ENCODE measurements at places on chromosomes 6 and 20.

GRCh38 chr20:16378712-16379370 lies 194.4 kb downstream of the KIF16B start:
- DNase-seq: no peak

DNA sequence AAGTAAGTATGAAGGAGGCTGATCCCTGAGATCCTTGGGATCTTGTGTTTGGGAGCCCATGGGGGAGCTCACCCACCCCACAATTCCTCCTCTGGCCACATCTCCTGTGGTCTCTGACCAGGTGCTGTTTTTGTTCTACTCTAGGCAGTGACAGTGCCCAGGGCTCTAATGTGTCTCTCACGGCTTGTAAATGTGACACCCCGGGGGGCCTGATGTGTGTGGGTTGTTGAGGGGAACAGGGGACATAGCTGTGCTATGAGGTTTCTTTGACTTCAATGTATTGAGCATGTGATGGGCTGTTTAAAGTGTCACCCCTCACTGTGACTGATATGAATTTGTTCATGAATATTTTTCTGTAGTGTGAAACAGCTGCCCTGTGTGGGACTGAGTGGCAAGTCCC lies 2.8 kb downstream of the HLA-G start:
- DNase-seq: no peak

DNA sequence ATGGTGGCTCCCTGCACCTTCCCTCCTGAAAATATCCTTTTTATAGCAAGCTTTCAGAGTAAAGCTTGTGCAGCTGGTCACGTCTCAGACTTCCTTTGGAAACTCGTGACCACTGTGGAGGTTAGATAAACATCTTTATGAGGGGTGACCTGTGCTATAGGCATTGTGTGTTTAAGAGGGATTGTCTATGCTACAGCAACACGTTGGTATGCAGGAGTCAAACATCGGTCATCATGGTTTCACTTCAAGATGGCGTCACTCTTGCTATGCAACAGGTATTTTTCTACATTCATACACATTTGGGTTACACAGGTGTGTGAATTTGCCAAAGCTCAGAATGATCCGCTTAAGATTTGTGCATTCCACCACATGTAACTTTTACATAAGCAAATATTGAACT lies 14.6 kb upstream of the BLCAP start:
- DNase-seq: no peak

DNA sequence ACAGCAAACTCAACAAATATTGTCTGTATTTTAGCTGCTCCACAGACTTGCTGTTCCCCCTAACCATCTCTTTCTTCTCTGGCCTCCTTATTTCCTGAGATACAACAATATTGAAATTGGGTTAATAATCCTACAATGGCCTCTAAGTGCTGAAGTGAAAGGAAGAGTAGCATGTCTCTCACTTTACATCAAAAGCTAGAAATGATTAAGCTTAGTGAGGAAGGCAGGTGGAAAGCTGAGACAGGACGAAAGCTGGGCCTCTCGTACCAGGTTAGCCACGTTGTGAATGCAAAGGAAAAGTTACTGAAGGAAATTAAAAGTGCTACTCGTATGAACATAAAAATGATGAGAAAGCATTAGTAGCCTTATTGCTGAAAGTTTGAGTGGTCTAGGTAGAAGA lies 63.8 kb downstream of the ELOVL5 start:
- DNase-seq: no peak

DNA sequence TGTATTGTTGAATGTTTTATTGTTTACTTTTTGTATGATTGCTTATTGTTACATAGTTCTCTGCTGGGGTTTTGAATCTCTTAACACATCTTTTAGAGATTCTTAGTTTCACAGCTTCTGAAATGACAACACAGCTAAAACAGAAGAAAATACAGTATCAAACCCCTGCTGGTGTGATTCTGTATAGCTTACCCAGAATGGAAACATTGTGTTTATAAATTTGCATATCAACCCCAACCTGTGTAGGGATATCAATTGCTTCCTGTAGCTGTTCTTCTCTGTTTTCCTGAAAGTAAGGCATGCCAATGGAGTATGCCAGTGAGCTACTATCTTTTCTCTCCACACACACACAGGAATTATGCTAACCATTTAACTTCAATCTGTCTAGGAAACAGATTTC lies 64.3 kb upstream of the ID4 start:
- no peak for DNase-seq

- no peak for DNase-seq
Measured at GRCh38 chr6:162262466-162263196, 464.9 kb downstream of the PRKN start.

DNA sequence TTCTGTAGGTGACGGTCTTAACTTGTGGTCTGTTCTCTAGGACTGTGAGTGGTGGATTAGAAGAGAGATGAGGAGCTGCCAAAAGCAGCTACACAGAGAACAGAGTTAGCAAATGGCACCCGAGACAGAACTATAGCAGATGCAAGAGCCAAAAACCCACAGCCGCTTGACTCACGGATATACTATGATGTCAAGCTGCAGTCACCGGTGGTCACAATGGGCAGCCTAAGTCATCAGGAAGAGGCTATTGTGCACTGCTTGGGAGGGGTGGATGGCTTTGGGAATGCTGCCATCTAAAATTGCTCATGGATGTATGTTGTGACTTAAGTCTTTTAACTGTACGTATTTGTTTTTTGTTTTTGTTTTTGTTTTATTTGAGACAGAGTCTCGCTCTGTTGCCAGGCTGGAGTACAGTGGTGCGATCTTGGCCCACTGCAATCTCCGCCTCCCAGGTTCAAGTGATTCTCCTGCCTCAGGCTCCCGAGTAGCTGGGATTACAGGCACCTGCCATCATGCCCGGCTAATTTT lies at the start of gene GTSF1L:
Gene GTSF1L, minus strand, starts transcription at position 192 of the 528 bp plus-strand sequence. CDS start 308 bp downstream, outside the sequence.
- DNase-seq: no peak

GRCh38 chr6:166662690-166663089 lies 35.6 kb upstream of the RPS6KA2 start:
- DNase-seq: no peak

GRCh38 chr6:36515844-36516243 lies 31.4 kb downstream of the STK38 start:
- no peak for DNase-seq

DNA sequence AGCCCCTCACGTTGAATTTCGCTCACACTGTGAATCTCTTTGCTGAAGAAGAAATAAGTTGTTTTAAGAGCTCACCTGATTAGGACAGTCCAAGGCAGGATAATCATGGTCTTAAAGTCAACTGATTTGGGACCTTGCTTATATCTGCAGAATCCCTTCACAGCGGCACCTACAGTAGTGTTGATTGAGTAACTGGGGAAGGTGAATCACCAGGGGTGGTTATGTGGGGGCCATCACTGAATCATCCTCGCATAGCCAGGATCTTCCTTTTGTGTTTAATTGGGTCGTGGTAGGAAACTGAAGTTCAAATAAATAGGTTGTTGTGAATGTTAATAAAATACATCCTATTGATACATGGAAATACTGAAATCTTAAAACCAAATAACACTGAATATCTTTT lies 20.2 kb upstream of the MICA start:
- DNase-seq: no peak

GRCh38 chr6:99378636-99379035 lies 15.4 kb downstream of the COQ3 start:
- no peak for DNase-seq

DNA sequence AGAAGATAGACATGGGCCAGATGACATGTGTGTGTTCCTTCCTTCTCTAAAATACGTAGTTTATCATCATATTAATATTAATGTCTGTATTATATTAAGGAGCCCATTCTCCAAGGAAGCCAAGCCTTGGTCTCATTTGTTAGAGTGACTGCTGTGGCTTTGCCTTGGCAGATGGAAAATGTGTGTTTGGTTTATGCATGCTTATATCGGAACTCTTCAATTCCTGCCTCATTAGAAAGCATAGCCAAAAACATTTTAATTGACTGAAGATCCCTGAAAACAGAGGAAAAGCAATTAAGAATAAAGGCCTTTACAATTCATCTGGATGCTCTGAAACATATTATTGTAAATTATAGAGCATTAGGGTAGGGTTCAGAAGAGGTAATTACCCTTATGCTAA lies 106.4 kb downstream of the COL9A1 start:
- DNase-seq: no peak

DNA sequence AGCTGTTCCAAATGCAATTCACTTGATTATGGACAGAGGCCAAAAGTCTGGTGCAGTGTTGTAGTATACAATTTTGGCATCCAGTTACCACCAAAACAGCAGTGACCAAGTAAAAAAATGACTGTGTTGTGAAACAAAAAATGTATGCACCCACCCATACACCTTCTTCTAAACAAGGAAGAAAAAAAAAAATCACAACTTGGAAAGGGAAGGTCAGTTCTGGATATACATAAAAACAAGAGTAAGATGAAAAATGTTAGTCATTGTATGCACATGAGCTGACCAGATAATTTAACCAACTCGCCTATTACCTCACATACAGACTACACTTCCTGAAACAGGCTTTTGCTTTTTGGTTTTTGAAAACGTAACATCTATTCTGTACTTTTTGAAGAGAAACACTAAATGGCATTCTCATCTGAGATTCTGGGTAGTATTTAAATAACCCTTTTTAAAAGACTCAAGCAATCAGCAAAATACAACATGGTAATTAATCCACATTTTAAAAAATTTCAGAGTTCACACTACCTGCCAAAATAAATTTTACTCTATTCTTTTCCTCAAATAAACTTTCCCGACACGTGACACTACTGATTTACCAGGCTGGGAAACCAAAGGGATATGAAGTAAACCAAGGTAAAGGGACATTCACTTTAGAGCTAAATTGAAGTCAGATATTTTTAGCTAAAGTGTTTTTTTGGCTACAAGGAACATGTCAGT lies 141.6 kb upstream of the SHLD1 start:
- DNase-seq: peak; percentile 30

DNA sequence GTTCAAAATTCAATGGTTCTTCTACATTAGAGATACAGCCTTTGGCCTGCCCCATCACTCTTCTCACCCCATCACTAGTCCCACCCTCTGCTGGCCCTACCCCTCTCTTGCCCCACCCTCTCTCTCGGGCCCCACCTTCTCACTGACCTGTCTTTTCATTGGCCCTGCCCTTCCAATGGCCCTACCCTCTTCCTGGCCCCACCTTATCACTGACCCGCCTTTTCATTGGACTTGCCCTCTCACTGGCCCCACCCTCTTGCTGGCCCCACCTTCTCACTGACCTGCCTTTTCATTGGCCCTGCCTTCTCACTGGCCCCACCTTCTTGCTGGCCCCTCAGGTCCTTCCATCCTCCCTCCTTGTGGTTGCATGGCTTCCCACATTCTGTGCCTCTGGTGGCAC lies 107.2 kb upstream of the PLEKHG1 start:
- DNase-seq: no peak

DNA sequence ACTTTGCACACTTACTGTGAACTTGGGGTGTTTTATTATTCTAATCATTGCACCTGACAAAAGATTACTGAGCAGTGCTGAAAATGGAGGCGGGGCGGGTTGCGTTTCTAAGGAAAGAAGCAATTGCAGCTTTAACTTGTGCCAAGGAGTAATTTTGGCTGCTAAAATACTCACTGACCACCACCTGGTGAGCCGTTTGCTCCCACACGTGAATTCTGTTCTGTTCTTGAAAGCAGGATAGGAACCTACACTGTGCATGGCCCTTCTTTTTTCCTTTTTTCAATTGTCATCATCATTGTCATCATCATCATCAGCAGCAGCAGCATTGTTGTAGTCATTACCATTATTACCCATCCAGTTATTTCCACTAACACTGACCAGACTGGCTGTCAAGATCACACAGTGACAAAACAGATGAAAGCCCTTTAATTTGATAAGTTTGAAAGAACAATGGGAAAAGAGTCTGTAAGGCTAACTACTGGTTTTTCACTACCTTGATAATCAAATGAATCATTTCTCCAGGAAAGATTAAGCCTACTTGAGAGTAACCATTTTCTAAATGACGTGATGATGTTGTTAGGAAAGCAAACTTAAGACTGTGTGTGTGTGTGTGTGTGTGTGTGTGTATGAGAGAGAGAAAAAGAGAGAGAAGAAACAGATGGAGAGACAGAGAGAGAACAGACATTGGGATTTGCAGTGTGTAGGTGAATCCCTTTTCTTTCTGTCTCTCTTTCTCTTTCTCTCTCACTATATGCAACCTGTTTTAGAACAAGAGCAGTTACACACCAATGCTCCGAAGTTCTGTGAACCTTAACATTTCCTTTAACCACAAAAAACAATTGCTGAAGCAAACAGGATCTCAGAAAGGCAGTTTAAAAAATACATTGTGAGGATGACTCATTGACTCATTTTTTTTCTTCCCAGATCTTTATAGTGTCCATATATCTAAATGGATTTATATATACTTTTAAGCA lies 3.8 kb downstream of the RIPOR2 start:
- no peak for DNase-seq

- DNase-seq: no peak
Measured at GRCh38 chr6:64037427-64037826, 401.8 kb downstream of the PHF3 start.

GRCh38 chr6:154487367-154488247 lies 22.9 kb downstream of the CNKSR3 start:
- DNase-seq: no peak

- no peak for DNase-seq
Measured at GRCh38 chr6:43774776-43775534, 4.9 kb downstream of the VEGFA start.

- DNase-seq: no peak
Measured at GRCh38 chr20:44731657-44732056, 14.0 kb upstream of the KCNK15 start.

DNA sequence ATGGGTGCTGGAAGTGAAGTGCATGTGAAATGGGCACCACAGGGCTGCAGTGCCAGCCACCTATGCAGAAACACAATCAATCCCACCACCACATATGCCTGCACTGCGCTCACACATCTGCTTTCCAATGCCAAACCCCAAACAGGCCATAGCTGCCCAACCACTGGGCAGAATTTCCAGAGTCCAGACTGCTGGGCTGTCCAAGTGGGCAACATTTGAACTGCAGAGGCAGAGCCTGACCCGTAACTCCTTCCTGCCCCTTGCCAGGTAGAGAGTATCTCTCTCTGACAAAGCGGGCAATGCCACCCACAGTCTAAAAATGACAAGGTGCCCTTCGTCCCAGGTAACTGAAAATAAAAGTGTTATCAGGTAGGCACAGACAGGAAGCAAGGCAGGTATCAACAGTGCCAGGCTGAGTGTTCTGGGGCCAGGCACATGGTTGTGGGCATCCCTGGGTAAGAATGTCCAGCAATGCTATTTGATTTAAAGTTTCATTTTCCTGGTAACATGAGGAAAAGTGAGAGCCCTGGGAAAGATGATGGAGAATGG lies 79.5 kb downstream of the FOXA2 start:
- DNase-seq: no peak

All from SHP77 (cell line).